Ascending aorta (tissue), 2 donors: ENCODE measurements at places on chromosomes 2 and 18.

GRCh38 chr18:79393635-79394533 is 1.8 kb upstream of the NFATC1 start:
- peak; percentile 63 for DNase-seq

DNA sequence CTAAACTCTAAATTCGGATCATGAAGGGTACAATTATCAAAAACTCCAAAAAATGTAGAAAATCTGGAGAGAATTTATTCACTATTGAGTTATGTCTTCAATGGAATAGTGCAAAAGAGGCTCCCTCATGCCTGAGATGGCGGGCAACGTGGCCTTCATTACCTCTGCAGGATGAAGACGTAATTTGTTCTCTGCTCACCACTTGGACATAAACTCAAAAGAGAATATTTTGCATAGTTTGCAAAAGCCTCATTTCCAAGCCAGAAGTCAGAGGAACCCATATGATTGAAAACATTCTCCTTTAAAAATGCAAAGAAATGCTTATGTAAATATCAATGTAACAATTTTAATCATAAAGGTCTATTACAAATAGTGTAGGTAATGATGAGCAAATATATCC is 58.7 kb downstream of the SLC25A12 start:
- no peak for DNase-seq

DNA sequence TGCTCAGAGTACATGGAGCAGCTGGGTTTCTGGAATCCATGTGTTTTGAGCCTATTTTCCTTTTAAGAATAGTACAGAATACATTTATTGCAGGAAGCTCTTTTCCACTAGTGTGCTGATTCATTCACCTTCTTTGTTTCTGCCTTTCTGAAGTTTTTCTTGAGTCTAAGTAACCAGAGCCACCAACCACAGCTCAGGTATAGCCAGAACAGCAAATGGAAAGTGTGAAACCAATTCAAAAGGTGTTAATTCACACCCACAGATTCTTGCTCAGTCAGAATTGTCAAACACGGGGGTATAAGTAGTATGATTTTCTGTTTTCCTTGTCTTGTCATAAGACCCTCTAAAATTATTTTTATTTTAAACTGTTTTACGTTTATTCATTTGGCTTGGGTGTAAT is 75.9 kb upstream of the DYNAP start:
- DNase-seq, result no peak

GRCh38 chr18:74283646-74284045 is 8.1 kb downstream of the CYB5A start:
- no peak for DNase-seq

GRCh38 chr2:159982842-159983785 is 79.3 kb downstream of the PLA2R1 start:
- no peak for DNase-seq

GRCh38 chr2:207935991-207936370 is 89.3 kb downstream of the PLEKHM3 start:
- no peak for DNase-seq

DNA sequence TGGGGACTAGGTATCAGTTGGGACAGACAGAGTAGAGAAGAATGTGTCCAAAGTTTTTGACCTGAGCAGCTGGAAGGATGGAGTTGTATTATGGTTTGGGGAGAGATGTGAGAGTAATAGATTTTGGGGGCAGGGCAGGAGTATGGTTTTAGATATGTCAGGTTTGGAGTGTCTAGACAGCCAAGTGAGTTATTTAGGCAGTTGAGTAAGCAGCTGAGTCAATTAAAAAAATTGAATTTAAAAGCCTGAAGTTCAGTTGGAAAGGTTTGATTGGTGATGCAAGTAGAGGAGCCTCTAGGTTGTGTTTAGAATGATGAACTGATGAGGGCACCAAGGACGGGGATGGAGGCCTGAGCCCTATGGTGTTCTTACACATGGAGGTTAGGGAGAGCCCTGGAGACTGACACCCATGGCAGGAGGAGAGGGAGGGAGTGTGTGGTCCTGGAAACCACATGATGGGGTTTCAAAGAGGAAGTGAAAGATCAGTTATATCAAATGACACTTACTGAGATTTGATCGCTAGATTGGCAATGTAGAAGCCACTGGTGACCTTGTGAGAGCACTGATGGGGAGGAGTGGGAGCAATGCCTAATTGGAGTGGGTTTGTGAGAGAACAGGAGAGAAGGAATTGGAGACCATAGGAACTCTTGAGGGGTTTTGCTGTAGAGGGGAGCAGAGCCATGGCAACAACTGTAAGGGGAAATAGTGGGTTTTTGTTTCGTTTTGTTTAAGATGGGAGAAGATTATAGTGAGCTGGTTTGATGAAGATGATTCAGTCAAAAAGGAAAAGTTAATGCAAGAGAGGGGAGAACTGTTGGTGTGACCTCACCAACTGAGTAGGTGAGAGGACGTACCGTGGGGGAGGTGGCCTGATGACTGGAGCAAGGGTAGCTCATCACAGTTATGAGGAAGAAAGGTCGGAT is 10.3 kb downstream of the ITGA6 start:
- DNase-seq, result no peak

DNA sequence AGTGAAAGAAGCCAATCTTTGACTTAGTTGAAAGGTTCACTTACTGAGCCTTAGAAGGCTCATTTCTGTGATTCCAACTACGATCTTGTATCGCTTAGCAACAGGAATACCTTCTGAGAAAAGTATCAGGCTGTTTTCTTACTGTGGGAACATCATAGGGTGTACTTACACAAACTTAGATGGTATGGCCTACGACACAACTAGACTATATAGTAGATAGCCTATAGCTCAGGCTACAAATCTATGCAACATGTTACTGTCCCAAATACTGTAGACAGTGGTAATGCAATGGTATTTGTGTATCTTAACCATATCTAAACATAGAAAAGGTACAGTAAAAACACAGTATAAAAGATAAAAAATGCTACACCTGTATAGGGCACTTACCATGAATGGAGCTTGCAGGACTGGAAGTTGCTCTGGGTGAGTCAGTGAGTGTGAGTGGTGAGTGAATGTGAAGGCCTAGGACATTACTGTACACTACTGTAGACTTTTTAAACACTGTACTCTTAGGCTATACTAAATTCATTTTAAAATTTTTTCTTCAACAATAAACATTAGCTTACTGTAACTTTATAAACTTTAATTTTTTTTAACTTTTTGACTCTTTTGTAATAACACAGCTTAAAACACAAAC is 148.8 kb upstream of the STON1 start:
- no peak for DNase-seq

DNA sequence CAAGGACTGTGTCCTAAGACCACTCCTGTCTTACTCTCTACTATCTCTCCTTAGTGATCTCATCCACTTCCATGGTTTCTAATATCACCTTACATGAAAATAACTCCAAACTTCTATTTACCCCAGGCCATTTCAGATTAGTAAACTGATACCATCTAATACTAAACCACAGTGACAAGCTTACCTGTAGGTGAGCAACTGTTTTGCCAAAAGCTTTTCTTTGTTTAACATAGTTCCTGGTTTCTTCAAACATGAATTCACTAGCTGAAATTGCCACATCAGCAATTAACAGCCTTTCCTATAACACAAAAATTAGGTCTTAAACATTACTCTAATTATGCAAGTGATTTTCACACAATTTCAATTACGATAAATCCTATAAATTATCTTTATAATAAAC is 22.1 kb downstream of the ACADL start:
- no peak for DNase-seq

- no peak for DNase-seq
These were observed 24.8 kb downstream of the LYPD1 start for GRCh38 chr2:132645176-132645575.

GRCh38 chr2:239991689-239992314 is 33.3 kb downstream of the NDUFA10 start:
- no peak for DNase-seq

DNA sequence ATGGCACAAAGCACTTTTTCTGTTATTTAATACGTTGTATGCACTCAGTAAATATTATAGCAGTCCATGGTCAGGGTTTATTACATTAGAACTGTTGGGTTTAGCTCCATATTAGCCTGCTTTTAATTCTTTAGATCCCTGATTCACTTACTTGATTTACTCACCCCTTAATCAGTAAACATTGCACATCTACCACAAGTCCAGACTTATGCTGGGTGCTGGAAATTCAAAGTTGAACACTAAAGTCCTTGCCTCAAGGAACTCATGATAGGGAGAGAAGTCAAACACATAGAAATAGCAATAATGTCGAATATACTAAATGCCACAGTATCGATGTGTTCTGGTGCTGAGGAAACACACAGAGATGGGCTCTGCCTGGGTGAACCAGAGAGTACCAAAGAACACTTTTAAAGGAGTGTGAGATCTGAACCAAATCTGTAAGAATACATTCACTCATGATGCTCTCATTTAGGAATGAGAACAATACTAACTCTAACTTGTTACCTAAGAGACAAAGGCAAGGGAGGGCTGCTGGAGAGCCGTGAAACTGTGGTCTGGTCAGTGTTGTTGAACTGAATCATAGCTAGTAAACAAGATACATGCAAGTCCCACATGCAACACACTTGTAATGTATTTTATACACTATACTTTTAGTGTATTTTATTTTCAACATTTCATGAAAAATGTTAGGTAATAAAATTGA is 4.9 kb downstream of the STAT4 start:
- no peak for DNase-seq

- DNase-seq, result no peak
These were observed 57.2 kb downstream of the SF3B1 start for GRCh38 chr2:197377670-197378069.

- no peak for DNase-seq
These were observed 23.6 kb downstream of the COX7A2L start for GRCh38 chr2:42337356-42337820.

DNA sequence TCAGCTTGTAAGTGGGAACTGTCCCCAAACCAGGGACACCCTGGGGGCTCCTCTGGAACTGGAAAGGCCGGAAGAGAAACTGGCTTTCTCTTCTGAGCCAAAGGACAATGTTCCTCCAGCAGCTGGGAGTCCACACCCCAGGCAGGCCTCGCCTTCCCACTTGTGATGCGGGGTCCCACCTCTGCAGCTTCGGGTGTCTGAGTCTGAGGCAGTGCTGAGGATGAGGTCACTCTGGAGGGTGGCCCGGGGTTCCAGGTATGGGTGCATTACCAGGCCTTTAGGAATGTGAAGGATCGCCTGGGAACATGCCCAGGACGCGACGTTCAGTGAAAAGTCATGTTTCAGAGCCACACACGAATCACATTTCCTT is 18.2 kb upstream of the BOK start:
- no peak for DNase-seq

- DNase-seq, result no peak
These were observed 36.2 kb downstream of the HAT1 start for GRCh38 chr2:171958475-171958874.

DNA sequence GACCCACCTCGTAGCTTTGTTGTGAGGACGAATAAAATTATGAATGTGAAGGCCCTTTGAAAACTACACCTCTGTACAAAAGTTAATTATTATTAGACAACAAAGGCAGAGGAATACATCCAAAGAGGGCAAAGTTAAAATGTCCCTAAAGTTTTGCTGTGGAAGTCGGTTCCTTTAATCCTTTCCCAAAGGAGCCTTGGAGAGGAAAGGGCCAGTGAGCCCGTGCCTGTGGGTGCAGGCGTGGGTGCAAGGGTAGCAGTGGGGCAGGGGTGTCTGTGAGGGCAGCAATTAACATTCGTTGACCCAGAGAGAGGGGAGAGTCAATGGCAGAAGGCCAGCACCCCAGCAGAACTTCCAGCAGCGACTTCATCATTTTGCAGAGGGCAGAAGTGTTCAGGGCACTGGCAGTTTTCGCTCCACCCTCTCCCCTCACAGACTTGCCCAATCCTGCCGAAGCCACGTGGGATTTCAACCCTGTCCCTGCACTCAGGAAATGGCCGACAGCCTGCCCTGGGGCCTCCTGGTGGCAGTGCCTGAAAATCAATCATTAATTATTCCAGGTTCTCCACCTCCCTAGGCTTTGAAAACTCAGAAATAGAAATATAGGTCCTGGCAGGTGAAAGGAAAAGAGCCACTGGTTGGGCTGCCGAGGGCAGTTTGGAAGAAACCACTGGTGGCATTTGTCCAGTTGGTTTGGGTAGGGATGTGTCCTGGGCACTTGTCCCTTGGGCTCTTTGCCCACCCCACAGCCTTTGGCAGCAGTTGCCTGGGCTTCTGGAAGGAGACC is 4.2 kb upstream of the PAX8 start:
- peak; percentile 73 for DNase-seq

GRCh38 chr18:26279428-26279827 is 53.2 kb downstream of the TAF4B start:
- no peak for DNase-seq

GRCh38 chr18:44051026-44051425 is 629.7 kb upstream of the SETBP1 start:
- DNase-seq, result no peak

GRCh38 chr2:133817680-133818566 is 249.7 kb upstream of the NCKAP5 start:
- DNase-seq, result no peak

DNA sequence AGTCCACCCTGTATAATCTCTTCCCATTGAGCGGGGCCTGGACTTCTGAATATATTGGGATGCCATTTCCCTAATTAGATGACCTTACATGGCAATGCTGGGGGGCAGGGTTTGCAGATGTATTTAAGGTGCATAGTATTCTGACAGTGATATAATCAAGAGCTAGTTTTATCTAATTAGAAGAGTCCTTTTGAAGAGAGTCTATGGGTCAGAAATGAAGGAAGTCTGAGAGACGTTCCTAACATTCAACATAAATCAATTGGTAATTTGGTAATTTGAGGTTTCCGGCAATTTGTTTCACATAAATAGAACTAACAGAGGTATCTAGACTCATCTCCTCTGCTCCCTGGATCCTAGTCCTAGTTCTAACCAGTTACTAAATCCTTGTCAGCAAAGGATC is 25.7 kb upstream of the UXS1 start:
- DNase-seq, result no peak

GRCh38 chr2:10783421-10783820 is 29.2 kb downstream of the PDIA6 start:
- no peak for DNase-seq

- DNase-seq, result no peak
These were observed 224.9 kb downstream of the INSIG2 start for GRCh38 chr2:118312969-118313756.

GRCh38 chr2:8893474-8893873 is 56.1 kb upstream of the KIDINS220 start:
- no peak for DNase-seq

GRCh38 chr2:134231965-134232340 is 21.9 kb upstream of the MGAT5 start:
- no peak for DNase-seq

- DNase-seq, result peak; percentile 59
These were observed 114.3 kb upstream of the PPP1CB start for GRCh38 chr2:28637066-28638047.

DNA sequence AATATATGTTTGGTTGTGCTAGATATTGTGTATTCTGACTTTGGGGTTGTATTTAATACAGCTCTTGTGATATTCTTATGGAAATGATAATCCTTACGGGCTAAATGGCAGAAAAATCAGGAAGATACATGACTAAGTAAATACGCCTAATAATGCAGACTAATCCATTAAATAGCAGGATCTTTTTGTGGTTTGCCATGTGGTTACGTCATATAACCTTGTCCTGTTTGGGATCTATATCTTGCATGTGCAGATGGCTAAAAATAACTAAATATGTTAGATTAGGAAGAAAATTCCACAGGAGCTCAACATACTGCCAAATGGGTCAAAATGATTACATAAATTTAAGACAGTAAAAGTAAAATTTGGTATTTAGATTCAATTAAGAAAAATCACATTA is 83.0 kb downstream of the NEB start:
- no peak for DNase-seq

- DNase-seq, result no peak
These were observed 14.2 kb upstream of the L3MBTL4 start for GRCh38 chr18:6428851-6429395.

GRCh38 chr2:72141881-72142451 is 5.7 kb downstream of the CYP26B1 start:
- peak; percentile 42 for DNase-seq

GRCh38 chr2:42693688-42694479 is 70.1 kb downstream of the OXER1 start:
- no peak for DNase-seq
